Tibial nerve (tissue), 4 donors: ENCODE measurements at places on chromosomes 3 and 15. TPM values are rescaled to one million over a fixed set of nuclear protein-coding genes. Genes with fewer than 3 reads are reported as not detected.

The DPPA2 gene
- total RNA-seq = not detected

The GOLGA8T gene
- total RNA-seq = not detected

- DNase-seq = no peak
- no peaks in the 10 kb centered on the region for H3K4me1 ChIP-seq
- no peak overlapping the region for H3K27ac ChIP-seq
- H3K27me3 ChIP-seq = no peaks in the 10 kb centered on the region
- no peak overlapping the region for H3K4me3 ChIP-seq
- H3K36me3 ChIP-seq = no peaks in the 10 kb centered on the region
Observed at GRCh38 chr15:101427606-101428487, 61.7 kb downstream of the PCSK6 start.

GRCh38 chr3:49016414-49017228, 1.8 kb downstream of the DALRD3 start:
- DNase-seq = no peak
- peaks cover 51% of the 10 kb centered on the region for H3K36me3 ChIP-seq
- H3K27me3 ChIP-seq = no peaks in the 10 kb centered on the region
- H3K4me1 ChIP-seq = no peaks in the 10 kb centered on the region
- no peak overlapping the region for H3K4me3 ChIP-seq
- no peak overlapping the region for H3K27ac ChIP-seq

GRCh38 chr15:97146929-97147870, 813.3 kb upstream of the ARRDC4 start:
- no peak overlapping the region for H3K4me3 ChIP-seq
- H3K27me3 ChIP-seq = no peaks in the 10 kb centered on the region
- no peak for DNase-seq
- H3K4me1 ChIP-seq = no peaks in the 10 kb centered on the region
- H3K36me3 ChIP-seq = no peaks in the 10 kb centered on the region

The TMEM266 gene
- total RNA-seq = not detected

DNA sequence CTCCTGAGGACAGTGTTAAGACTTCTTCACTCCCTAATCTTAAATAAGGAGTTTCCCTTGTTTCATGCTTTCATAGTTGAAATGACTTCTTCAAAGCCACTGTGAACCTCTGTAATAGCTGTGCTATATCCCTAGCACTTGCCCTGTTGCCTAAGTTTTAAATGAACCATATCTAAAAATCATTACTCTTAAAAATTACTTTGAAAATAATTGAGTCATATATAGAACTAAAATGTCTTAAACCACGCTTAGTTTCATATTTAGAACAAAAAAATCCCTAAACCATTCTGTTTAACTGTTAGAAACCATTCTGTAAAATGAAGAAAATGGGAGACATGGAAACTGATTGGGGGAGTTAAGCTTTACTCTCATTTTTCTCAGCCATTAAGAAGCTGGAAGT, 29.8 kb downstream of the DNAJC19 start:
- H3K27me3 ChIP-seq = no peaks in the 10 kb centered on the region
- H3K4me3 ChIP-seq = no peak overlapping the region
- H3K27ac ChIP-seq = no peak overlapping the region
- no peak for DNase-seq

GRCh38 chr3:169146179-169146665, 517.3 kb downstream of the MECOM start:
- DNase-seq = no peak
- H3K4me3 ChIP-seq = peak overlapping the region; percentile 49
- peak overlapping the region; percentile 52 for H3K27ac ChIP-seq
- H3K36me3 ChIP-seq = no peaks in the 10 kb centered on the region

The EXD1 gene
- not detected for total RNA-seq

DNA sequence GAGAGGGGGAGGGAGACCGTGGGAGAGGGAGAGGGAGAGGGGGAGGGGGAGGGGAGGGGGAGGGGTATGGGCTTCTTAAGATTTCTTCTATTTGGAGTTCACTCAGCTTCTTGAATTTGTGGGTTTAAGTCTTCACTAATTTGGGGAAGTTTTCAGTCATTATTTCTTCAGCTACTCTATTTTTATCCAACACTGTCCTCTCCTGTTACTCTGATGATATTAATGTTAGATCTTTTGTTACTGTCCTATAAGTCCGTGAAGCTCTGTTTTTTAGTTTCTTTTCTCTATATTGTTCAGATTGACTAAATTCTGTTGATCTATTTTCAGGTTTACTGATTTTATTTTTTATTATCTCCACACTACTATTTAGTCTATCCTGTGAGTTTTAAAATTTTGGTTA, 351.5 kb upstream of the TPM1 start:
- peaks cover 45% of the 10 kb centered on the region for H3K36me3 ChIP-seq
- no peak overlapping the region for H3K27ac ChIP-seq
- no peak overlapping the region for H3K4me3 ChIP-seq

DNA sequence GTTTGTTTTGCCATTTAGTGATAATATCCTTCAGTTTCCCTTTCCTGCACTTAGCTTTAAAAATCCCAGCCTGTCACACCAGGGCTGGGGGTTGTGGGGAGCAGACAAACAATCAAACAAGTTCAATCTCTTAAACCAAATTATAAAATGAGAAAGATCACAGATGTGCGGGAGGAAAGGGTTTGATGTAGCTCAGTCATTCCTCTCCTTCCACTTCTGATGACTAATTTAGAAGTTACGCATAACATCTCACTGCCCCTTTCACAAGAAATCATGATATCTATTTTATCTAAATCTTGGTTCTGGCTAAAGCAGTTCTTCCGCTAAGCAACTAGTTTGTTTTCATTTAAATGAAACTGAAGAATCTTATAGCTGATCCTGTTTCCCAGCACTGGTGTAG, 34.1 kb upstream of the ATG7 start:
- peaks cover 2% of the 10 kb centered on the region for H3K36me3 ChIP-seq
- no peak overlapping the region for H3K4me3 ChIP-seq
- no peaks in the 10 kb centered on the region for H3K4me1 ChIP-seq

GRCh38 chr3:178837512-178837911, 234.1 kb downstream of the ZMAT3 start:
- no peak for DNase-seq
- H3K27ac ChIP-seq = no peak overlapping the region
- H3K4me1 ChIP-seq = no peaks in the 10 kb centered on the region
- no peaks in the 10 kb centered on the region for H3K36me3 ChIP-seq
- H3K27me3 ChIP-seq = no peaks in the 10 kb centered on the region

DNA sequence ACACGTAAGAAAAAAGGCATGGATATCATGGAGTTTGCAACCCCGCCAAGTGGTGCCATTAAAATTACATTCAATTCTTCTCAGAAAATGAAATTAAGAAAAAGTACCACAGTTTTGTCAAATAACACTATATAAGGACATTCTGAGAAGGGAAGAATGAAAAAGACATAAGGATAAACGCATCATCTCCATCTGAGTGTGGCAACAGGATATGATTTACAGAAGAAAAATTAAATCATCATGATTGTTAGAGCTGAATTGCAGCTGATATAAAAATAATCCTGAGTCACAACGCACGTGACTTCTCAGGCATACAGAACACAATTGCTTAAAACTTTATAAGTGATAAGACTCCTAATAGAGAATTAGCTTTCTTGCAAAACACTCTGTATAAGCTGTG, 133.8 kb downstream of the GREM1 start:
- no peak overlapping the region for H3K27ac ChIP-seq
- H3K27me3 ChIP-seq = no peaks in the 10 kb centered on the region
- H3K36me3 ChIP-seq = no peaks in the 10 kb centered on the region
- no peak for DNase-seq
- peaks cover 6% of the 10 kb centered on the region for H3K4me1 ChIP-seq

The MOBP gene
- total RNA-seq = 2.5 TPM

DNA sequence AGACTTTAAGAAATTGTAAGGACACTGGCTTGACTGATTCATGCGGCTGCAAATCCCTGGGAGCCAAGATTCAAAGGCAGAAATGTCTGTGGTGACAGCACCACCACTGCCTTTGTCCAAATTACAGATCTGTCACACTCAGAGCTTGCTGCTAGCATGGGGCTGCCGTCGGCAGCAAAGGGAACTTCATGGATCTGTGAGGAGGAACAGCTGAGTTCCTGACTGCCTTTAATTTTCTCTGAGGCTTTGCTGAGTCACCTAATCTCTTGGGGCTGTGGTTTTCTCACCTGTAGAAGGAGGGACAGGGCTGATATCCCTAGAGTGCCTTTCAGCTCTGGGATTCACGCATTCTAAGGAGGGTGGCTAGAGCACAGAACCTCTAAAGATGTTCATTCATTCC, 4.1 kb upstream of the PAK6 start:
- DNase-seq = no peak
- H3K4me1 ChIP-seq = peaks cover 17% of the 10 kb centered on the region
- H3K36me3 ChIP-seq = no peaks in the 10 kb centered on the region
- no peaks in the 10 kb centered on the region for H3K27me3 ChIP-seq
- H3K4me3 ChIP-seq = no peak overlapping the region
- H3K27ac ChIP-seq = no peak overlapping the region

The CEMIP gene
- 0.21 TPM for total RNA-seq

DNA sequence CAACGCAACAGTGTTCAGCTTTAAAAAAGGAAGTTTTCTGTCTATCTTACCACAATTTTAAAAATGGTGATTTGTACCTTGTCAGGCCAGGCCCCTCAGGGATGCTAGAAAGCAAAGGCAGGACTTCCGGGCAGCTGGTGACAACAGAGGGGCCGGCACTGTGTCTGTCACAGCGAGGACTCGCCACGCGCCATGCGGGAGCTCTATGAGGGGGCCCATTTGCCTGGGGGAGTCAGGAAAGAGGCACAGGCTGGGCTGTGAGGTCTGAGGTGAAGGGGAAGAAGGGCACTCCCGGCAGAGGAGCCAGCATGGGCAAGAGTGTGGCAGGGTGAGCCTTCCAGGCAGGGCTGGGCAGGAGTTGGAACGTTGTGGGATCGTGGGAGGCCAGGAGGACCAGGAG, 7.0 kb downstream of the IQSEC1 start:
- no peak overlapping the region for H3K4me3 ChIP-seq
- no peaks in the 10 kb centered on the region for H3K27me3 ChIP-seq
- H3K4me1 ChIP-seq = peaks cover 6% of the 10 kb centered on the region
- no peaks in the 10 kb centered on the region for H3K36me3 ChIP-seq
- no peak overlapping the region for H3K27ac ChIP-seq

The DCBLD2 gene
- 51.9 TPM for total RNA-seq

The CCRL2 gene
- total RNA-seq = 1.4 TPM

GRCh38 chr3:168470380-168470779, 374.7 kb upstream of the GOLIM4 start:
- H3K4me1 ChIP-seq = no peaks in the 10 kb centered on the region
- no peaks in the 10 kb centered on the region for H3K27me3 ChIP-seq
- H3K27ac ChIP-seq = no peak overlapping the region
- no peaks in the 10 kb centered on the region for H3K36me3 ChIP-seq
- no peak overlapping the region for H3K4me3 ChIP-seq

GRCh38 chr15:72925661-72926060, 126.6 kb upstream of the NEO1 start:
- DNase-seq = no peak
- H3K4me1 ChIP-seq = no peaks in the 10 kb centered on the region
- H3K4me3 ChIP-seq = no peak overlapping the region
- no peak overlapping the region for H3K27ac ChIP-seq
- no peaks in the 10 kb centered on the region for H3K27me3 ChIP-seq

DNA sequence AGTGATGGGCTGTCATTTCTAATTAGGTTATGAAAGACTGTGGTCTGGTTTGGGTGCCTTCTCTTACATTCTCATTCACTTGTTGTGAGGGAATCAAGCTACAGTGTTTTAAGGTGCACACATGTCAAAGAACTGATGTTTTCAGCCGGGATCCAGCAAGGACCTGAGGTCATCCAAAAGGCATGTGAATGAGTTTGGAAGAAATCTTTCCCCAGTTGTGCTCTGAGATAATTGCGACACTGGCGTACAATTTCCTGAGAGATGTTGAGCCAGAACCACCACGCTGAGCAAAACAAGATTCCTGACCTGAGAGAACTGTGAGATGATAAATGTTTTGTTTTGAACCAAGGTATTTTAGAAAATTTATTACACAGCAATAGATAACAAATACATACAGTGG, 295.3 kb upstream of the SLITRK3 start:
- no peaks in the 10 kb centered on the region for H3K36me3 ChIP-seq
- no peak overlapping the region for H3K4me3 ChIP-seq
- H3K27me3 ChIP-seq = no peaks in the 10 kb centered on the region
- no peak overlapping the region for H3K27ac ChIP-seq
- no peak for DNase-seq

The VPS39 gene
- 172 TPM for total RNA-seq

GRCh38 chr15:83733206-83733605, 79.3 kb downstream of the ADAMTSL3 start:
- H3K4me3 ChIP-seq = no peak overlapping the region
- H3K27ac ChIP-seq = no peak overlapping the region
- H3K36me3 ChIP-seq = no peaks in the 10 kb centered on the region
- no peaks in the 10 kb centered on the region for H3K27me3 ChIP-seq
- H3K4me1 ChIP-seq = no peaks in the 10 kb centered on the region

- H3K4me1 ChIP-seq = peaks cover 12% of the 10 kb centered on the region
- H3K27ac ChIP-seq = no peak overlapping the region
- DNase-seq = no peak
- H3K36me3 ChIP-seq = no peaks in the 10 kb centered on the region
- H3K27me3 ChIP-seq = no peaks in the 10 kb centered on the region
- H3K4me3 ChIP-seq = peak overlapping the region; percentile 41
Observed at GRCh38 chr3:180036092-180036670, 556 bp downstream of the PEX5L start.

DNA sequence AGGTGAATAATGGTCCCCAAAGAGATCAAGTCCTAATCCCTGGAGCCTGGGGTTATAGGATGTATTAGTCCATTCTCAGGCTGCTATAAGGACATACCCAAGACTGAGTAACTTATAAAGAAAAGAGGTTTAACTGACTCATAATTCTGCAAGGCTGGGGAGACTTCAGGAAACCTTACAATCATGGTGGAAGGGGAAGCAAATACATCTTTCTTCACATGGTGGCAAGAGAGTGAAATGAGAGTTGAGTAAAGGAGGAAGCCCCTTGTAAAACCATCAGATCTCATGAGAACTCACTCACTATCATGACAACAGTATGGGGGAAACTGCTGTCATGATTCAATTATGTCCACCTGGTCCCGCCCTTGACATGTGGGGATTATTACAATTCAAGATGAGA, 142.9 kb upstream of the ANKRD28 start:
- no peaks in the 10 kb centered on the region for H3K36me3 ChIP-seq
- H3K4me3 ChIP-seq = no peak overlapping the region
- H3K27ac ChIP-seq = no peak overlapping the region
- H3K27me3 ChIP-seq = no peaks in the 10 kb centered on the region
- no peak for DNase-seq

- peaks cover 18% of the 10 kb centered on the region for H3K4me1 ChIP-seq
- peak overlapping the region; percentile 76 for H3K27ac ChIP-seq
- H3K36me3 ChIP-seq = no peaks in the 10 kb centered on the region
- no peaks in the 10 kb centered on the region for H3K27me3 ChIP-seq
- DNase-seq = no peak
- no peak overlapping the region for H3K4me3 ChIP-seq
Observed at GRCh38 chr3:61683549-61684236, 122.3 kb downstream of the PTPRG start.

GRCh38 chr3:55434789-55435188, 52.3 kb downstream of the WNT5A start:
- no peaks in the 10 kb centered on the region for H3K27me3 ChIP-seq
- no peak overlapping the region for H3K27ac ChIP-seq
- no peak for DNase-seq
- no peaks in the 10 kb centered on the region for H3K4me1 ChIP-seq

GRCh38 chr3:70766301-70766700, 453.9 kb upstream of the MDFIC2 start:
- H3K4me1 ChIP-seq = no peaks in the 10 kb centered on the region
- DNase-seq = no peak
- no peak overlapping the region for H3K4me3 ChIP-seq
- no peaks in the 10 kb centered on the region for H3K27me3 ChIP-seq

- no peaks in the 10 kb centered on the region for H3K27me3 ChIP-seq
- H3K4me3 ChIP-seq = no peak overlapping the region
- no peaks in the 10 kb centered on the region for H3K36me3 ChIP-seq
- H3K27ac ChIP-seq = no peak overlapping the region
Observed at GRCh38 chr15:99052205-99052604, 44.6 kb upstream of the PGPEP1L start.
